ENCODE measurements at places on chromosomes 4 and X.

DNA sequence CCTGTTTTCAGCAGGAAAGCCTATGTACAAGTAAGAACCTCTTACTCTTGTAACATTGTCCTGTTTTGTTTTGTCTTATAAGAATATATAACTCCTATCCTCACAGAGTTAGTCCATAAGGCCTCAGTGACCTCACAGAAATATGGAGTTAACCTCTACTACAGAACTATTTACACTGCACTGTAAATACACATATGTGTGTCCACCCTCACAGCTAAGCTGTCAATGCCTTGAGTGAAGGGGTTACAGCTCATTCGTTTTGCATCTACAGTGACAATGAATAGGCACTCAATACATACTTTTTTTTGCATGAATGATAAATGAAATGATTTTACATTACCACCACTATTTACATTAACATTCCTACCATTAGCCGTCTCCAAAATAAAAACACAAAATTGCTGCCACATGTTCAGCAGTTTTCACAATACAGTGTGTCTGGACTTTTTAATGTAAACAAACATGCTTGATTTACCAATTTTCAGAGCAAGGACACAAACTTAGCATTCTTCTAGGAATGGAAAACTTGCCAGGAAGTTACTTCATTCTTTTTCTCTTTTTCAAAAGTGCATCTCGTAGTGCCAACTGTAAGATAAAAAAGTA, 9.5 kb upstream of the NAAA start:
- no peak for DNase-seq

- no peak for DNase-seq
Observed at GRCh38 chrX:73262991-73263390, 48.3 kb upstream of the NAP1L2 start.

GRCh38 chrX:107619885-107620322, 8.4 kb upstream of the PRPS1 start:
- DNase-seq: peak; percentile 5

GRCh38 chrX:27633328-27633727, 43.2 kb downstream of the DCAF8L2 start:
- no peak for DNase-seq

DNA sequence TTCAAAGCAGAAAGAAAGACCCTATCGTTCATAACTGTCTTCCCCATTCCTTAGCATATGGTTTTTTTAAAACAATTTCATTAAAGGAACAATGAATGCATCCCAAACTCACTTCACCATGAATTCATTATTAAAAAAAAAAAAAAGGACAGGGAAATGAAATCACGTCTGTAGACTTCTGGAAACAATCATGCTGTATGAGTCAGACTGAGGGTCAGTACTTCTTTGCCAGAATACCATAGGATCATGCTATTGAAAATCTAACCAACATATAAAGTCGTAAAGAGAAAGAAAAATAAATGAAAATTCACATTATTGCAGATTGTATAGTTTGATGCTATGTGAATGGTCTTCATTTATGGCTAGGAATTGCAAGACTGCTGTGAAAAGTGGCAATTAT, 144.4 kb downstream of the PCDH18 start:
- no peak for DNase-seq

DNA sequence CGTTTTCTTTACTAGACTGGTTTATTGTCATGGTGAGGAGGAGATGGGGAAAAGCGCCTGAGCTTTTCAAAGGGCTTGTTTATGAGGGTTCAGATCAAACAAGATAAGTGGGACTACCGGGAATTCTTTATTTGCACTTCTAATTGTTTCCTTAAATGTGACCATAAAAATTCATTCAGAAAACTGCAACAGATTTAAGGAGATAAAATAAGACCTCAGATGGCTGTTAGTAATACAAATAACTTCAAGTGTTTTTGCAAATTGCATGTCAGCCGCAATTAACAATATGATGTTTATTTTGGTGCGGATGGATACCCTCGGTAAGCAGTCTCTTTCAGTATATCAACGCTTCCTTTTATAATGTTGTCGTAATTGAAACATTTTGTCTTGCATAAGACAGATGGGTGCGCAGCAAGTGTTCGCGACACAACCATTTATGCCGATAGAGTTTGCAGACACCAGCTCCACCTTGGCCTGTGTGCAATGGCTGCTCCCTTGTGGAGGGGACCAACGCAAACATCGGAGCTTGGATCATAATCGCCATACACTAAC, 151.0 kb downstream of the C4orf33 start:
- no peak for DNase-seq

- DNase-seq: no peak
Observed at GRCh38 chrX:19566359-19567222, 51.3 kb upstream of the MAP3K15 start.

GRCh38 chrX:20225488-20225833, 41.2 kb downstream of the RPS6KA3 start:
- DNase-seq: no peak

- DNase-seq: no peak
Observed at GRCh38 chr4:151991884-151992167, 231.0 kb upstream of the GATB start.

GRCh38 chr4:150990993-150991392, 24.1 kb downstream of the LRBA start:
- DNase-seq: no peak

GRCh38 chrX:54909941-54910340, 10.7 kb upstream of the TRO start:
- no peak for DNase-seq

DNA sequence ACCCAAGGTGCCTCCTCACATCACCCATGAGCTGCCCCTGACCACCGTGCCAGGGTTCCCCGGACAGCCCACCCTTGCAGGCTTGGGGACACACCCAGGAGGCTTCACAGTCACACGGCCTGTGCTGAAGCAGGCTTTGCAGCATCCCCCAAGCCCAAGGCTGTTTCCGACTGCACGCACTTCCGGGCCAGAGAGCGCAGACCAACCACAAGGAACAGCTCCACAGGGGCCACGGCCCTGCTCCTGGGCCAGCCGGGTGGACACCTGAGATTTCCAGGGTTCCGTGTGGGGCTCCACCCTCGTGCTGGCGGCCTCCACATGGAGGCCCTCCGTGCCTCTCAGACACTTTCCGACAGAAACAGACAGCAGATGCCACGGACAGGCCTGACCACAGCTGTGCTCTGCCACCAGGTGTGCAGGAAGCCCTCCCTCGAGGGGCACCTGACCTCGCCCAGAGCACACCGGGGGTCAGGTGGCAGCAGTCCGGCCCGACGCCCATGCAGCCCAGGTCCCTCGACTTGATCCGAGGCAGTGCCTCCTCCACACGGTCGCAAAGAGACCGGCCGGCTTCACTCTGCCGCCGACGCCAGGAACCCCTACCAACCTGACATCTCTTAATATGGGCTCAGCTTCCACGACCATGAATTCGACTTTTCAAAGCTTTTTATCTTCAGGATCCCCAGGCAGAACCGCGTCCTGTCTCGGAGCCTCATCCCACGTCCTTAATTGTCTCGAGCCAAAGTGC, 8.0 kb downstream of the CTBP1 start:
- DNase-seq: no peak

GRCh38 chr4:65391814-65392213, 278.5 kb downstream of the EPHA5 start:
- DNase-seq: no peak

DNA sequence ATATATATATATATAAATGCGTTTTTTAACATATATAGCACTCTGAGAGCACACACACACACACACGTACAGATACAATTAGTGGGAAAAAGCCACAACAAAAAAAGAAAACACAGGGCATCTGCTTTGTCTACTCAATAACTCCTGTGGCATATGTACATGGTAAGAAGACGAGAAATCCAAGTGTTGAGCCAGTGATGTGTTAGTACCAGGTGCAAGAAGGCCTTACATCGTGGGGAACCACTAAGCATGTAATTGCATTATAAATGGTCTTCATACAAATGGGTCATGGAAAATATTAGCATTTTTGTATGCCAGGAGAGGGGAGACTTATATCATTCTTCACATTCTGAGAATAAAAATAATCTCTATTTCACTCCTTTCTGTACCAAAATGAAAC, 62.7 kb upstream of the FAM47B start:
- DNase-seq: no peak

- DNase-seq: no peak
Observed at GRCh38 chr4:156523991-156524390, 447.6 kb downstream of the PDGFC start.

DNA sequence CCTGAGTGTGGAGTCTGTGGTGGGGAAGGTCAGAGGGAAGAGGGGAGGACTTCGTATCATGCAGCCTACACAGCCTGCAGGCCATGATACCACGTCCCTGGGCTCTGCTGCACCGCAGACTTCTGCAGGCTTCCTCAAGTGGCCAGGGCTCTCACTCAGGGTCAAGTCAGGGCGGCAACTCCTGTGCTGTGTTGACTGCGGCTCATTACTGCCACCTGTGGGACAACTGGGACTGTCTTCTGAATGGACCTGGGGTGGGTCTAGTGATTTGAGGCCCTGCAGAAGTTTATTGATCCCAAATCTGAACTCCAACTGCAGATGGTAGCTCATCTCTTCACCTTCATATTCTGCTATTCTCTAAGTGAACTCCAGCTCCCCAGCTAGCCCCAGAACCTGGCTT, 167.1 kb downstream of the NSUN7 start:
- DNase-seq: no peak

GRCh38 chrX:122238801-122239200, 945.3 kb upstream of the GRIA3 start:
- peak; percentile 67 for DNase-seq

- no peak for DNase-seq
Observed at GRCh38 chrX:150306002-150306401, 57.1 kb upstream of the MAMLD1 start.

GRCh38 chr4:126182336-126182735, 867.6 kb downstream of the FAT4 start:
- no peak for DNase-seq

GRCh38 chr4:27040356-27040755, 179.7 kb downstream of the STIM2 start:
- no peak for DNase-seq

Measured in mammary epithelial cell (primary cell).